ENCODE measurements at places on chromosomes 7 and 10.

DNA sequence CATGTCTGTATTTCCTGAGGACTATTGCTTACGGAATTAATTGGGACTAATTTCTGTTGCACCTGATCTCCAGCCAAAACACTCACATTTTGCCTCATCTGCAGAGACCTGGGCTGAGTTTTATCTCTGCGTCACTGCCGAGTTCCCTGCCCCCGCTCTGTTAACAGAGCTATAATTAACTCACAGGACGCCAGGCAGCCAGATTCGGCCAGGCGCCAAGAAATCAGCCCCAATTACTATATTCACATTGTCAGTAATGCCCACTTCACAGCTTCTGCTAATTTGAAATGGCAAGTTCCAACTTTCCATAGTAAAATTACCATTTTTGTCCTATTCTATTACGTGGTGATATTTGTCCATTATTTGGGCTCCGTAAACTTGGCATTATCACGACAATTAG, 130.5 kb downstream of the CUX1 start:
- no peak for DNase-seq

DNA sequence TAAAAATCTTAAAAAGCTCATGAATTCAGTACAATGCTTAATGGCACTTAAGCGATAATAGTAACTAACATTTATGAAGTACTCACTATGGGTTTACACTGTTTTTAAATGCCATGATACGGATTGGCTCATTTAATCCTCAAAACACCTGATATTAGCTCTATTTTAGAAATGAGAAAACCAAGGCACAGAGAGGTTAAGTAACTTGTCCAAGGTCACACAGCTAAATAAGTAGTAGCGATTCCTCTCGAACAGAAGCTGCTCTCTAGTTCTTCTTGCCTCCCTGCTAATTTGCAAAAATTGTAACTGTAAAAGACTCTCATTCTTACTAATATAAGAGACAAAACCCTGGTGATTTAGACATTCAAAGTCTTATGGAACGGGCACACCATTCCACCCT, 110.7 kb upstream of the RHEB start:
- no peak for DNase-seq

DNA sequence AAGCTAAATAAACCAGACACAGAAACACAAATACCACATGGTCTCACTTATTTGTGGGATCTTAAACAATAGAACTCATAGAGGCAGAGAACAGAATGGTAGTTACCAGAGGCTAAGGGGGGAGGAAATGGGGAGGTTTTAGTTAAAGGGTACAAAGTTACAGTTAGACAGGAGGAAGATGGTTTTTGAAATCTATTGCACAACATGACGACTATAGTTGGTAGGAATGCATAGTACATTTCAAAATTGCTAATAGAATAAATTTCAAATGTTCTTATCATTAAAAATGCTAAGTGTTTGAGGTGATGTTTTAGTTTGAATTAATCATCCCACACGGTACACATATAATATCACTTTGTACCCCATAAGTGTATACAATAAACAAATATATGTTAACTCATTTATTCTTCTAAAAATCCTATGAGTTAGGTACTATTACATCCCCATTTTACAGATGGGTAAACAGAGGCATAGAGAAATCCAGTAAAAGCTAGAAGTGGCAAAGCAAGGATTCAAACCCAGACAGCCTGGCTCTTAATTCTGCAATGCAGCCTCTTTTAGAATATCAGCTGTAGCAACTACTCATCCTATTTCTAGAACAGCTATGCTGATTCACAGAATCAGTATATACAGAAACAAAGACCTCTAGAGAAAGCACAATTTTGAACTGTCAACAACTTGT, 50.9 kb downstream of the HBP1 start:
- no peak for DNase-seq

- no peak for DNase-seq
Measured at GRCh38 chr10:128040096-128040495, 86.1 kb downstream of the MKI67 start.

GRCh38 chr10:117342641-117343040, 32.6 kb downstream of the PDZD8 start:
- DNase-seq: no peak

- DNase-seq: no peak
Measured at GRCh38 chr7:80127412-80128160, 7.0 kb upstream of the GNAI1 start.

GRCh38 chr7:21918216-21918615, 27.5 kb downstream of the CDCA7L start:
- DNase-seq: no peak

DNA sequence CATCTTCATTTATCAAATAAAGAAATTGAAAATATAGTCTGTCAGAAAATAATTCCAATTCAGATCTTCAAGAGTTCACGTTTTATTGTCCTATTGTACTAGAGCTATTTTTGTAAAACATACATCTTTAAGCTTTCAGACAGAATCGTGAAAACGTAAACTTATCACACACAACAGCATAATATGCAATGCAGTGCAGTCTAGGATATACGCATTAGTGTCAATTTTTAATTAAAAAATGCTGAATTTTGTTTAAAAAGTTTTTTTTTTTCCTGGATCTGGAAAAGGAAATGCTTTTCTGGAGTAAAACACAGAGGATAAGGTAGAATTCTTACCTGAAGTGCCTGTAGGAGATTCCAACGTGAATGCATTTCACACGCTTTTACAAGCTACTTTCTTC, 458.2 kb upstream of the KLF6 start:
- no peak for DNase-seq

GRCh38 chr10:93593749-93594148, 7.3 kb downstream of the RBP4 start:
- DNase-seq: no peak

DNA sequence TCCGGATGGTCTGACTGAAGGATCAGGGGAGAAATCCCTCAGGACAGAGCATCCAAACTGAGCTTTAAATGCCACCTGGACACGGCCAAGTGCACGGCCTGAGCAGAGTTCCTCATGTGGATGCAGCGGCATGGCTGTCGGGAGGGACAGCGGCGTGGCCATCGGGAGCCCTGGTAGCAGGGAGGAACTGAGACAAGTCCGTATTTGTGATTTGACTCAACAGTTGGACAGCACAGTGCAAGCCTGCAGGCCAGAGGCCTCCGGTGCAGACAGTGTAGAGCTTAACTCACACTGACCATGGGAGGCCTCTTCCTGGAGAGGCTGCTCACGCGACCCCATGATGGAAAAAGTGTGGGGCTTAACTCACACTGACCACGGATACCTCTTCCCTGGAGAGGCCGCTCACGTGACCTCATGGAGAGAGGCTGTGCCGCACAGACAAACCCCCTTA, 207.4 kb downstream of the DIP2C start:
- no peak for DNase-seq

DNA sequence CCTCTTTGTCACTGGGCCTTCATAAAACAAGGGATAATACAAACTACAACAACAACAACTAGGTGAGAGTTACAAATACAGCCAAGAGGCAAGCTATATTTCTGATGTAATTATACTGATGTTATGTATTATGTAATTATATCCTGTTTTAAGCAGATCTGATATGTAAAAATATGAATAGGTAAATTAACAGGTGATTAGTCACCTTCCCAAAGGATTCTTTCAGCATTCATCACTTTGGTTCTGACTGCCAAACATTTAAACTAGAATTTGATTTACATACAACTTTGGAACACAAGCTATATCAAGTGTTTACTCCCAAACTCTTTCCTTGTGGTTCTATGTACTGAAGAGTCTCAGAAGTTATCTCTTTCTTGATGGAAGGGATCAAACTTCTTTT, 53.7 kb downstream of the BEND7 start:
- DNase-seq: no peak

DNA sequence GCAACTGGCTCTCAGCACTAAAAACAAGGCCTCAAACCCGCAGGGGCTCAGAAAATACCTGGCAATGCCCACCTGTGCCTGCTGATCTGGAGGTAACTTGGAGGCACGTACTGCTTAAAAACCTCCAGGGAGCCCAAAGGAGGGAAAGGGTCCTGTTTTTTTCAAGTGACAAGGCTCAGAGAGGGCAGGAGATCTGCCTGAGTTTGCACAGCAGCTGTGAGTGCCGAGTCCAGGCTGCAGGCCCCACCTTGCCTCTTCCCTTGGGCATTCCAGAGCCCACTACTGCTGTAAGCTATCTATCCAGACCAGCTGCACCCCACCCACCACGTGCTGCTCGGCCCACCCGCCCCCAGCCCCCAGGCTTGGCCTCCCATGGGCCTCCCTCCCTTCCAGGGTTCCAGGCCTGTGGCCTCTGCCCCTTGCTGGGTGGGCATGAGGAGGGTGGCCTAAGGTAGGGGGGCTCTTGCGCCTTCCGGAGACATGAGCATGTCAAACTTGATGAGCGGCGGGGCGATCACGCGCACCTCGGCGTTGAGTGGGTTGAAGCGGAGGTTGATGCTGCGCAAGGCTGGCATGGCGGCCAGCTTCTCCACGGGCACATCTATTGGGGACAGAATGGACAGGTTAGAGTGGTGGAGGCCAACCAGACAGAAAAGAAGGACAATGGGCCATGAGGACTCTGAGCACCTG, 17.2 kb upstream of the NPFFR1 start:
- DNase-seq: no peak

DNA sequence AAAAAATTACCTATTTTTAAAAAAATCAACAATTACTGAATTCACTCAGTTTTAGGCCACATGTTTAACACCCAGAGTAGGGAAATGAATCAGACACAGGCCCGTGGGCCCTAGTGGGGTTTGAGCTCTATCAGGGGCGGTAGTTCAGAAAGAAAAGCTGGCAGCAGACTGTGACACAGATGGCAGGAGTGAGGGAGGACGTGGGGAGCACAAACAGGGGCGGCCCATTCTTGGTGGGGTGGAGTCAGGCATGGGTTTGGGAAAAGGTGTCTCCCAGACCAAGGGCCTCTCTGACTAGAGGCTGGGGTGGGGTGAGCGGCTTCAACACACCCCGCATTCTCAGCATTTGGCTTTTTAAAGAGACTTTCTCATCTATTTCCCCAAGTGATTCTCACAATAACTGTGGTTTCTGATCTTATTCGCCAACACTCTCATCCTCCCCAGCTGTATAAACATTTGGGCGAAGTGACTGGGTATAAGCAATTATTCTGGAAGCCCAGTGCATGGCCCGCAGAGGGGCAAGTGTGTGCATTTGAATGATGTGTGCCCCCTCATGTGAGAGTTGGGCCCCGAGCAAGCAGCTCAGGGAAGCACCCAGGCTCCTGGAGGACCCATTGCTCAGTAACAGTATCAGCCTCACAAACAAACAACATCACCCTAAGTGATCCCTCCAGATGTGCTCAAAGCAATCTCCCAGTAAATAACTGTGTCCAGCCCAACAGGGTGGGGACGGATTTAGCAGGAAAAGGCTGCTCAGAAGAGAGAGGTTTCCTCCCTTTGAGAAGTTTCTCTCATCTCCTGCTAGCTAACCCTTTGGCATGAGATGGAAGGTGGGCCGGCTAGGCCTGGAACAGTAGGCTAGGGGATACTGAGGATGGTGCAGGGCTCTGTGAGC, 437.6 kb upstream of the ZMIZ1 start:
- DNase-seq: no peak

- no peak for DNase-seq
Measured at GRCh38 chr7:111975346-111975745, 230.9 kb downstream of the DOCK4 start.

DNA sequence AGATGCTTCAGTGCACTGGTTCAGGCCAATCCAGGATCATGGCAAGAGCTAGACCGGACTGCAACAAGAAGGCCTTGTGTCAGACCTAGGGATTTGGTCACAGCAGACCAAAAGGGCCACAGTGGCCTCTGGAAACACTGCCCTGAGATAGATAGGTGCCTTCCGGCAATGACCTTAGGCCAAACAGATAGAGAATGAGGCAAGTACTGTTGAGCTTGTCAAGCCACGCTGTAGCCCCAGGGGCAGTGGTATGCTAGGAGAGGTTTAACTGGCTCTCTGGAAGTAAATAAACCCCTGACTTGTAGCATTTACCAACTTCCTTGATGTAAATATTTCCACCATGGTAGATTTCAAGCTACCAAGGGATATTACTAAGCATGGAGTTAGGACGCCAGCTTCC, 197.5 kb downstream of the GRID1 start:
- DNase-seq: no peak

DNA sequence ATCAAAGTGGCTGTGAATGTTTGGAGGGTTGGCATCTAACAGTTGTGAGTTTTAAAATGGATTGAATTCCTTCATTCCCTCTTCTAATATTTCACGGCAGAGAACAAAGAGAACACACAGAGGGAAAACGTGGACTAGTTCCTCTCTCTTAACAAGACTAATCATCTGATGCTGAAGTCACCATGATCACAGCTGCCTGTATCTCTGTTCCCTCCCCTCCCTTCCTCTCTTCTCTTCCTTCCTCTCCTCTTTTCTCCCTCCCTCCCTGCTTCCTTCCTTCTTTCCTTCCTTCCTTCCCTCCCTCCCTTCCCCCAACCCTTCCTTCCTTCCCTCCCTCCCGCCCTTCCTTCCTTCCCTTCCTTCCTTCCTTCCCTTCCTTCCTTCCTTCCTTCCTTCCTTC, 10.0 kb upstream of the GJD4 start:
- no peak for DNase-seq

DNA sequence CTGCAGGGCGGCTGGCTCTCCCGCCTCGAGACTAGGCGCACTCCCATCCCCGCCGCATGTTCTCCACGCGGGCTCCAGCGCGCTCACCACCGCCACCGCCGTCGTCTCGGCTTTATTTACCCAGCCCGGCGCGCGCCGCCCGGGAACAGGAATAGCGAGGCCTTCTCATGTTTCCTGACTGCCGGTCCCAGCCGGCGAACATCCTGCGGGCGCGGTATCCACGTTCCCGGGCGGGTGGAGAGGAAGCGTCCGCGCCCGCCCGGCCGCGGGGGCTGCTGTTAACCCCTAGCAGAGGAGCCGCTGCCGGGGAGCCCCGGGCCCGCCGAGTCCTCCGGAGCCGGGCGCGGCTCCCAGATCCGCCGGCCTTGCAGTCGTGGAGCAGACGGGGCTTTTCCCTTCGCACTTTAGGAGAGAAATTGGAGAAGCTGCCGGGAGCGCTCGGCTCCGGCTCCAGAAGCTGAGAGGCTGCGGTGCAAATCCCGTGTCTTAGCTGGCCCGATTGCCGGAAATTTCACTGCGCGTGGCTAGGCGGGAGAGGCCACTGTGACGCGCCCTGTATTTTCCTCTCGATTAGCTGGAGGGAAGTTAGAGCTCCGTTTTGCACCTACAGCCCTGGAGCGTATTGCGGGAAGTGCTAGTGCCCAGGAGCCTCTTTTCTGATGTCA, at the start of gene MKX:
TSS of gene MKX (minus strand) at position 88 of the 665 bp plus-strand sequence. CDS start 2,404 bp downstream, outside the sequence.
- no peak for DNase-seq

- no peak for DNase-seq
Measured at GRCh38 chr10:29950391-29950790, 109.0 kb downstream of the JCAD start.

GRCh38 chr10:76640806-76641205, 996.8 kb downstream of the KCNMA1 start:
- no peak for DNase-seq

DNA sequence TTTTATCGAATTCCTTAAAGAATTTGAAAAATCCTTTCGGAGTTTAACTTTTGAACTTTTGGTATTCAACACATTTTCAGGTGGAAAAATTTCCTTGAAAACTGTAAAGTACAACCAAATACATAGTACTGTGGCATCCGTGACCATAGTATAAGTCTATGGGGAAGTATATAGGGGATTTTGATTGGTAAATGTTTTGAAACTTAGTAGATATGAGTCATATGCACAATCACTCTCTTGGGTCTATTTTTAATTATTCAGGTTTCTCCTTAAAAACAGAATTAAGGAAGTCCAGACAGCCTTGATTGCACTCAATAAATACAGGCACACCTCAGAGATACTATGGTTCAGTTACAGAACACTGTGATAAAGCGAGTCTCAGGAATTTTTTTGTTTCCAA, 64.2 kb downstream of the AVL9 start:
- DNase-seq: no peak
